ENCODE measurements at places on chromosomes 16 and 17. TPM values are rescaled to one million over a fixed set of nuclear protein-coding genes. Genes with fewer than 3 reads are reported as not detected.

DNA sequence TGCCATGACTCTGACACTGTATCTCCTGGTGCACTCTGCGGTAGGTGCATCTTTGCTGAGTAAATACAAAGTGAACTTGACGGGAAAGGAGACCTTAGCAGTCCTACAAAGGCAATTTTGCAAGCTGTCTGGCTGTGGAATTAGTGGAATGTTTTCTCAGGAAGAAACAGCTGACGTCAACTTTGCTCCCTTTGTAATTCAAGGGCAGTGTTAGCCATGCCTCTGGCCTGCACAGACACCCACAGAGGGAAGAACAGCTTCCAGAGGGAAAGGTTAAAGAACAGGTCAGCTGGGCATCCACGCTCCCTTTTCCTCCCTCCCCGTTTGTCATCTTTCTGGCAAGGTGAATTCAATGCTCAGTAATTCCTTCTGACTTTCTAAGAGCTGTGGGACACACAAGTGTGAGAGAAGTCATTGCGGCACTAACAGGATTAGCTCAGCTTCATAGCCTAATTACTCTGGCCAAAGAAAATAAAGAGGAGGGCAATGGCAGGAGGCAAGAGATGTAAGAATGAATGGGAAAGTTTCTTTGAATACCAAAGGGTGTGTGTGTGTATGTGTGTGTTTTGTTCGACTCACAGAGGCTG is 476.9 kb upstream of the GOT2 start:
- DNase-seq = no peak

The ZNF768 gene
- 11.4 TPM for total RNA-seq

The CCR7 gene
- 260 TPM for total RNA-seq

The SULT1A2 gene
- 0.24 TPM for total RNA-seq

DNA sequence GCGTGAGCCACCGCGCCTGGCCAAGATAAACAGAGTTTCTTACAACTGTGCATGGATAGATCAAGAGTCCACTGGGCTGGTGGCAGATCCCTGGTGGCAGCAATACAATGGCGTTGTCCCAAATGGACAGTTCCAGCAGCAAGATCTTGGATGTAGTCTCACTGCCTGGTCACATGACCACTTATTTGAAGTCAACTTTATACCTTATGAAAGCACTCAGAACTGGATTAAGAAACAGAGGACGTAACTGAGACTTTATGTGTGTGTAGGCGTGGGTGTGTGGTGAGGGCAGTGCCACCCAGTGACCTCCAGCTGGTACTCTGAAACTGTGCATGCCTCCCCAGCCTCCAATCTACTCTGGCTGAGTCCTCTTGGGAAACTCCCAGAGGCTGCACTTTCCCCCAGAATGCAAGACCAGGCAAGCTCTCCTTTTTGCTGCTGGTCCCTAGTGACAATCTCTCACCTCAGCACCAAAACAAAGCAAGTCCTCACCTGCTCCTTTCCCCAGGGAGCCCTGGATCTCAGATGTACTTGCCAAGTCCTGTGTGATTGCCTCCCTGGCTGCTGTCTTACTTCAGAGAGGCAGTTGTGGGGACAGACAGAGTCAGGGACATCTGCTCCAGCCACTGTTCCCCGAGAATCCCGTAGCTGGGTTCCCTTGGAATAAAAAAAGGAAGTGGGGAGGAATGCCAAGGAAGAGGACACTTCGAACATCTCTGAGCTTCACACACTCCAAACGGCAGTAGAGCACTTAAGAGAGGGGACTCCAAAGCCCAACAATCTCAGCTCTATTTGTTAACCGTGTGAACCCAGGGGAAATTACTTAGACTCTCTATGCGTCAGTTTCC is 11.7 kb upstream of the ST6GALNAC2 start:
- DNase-seq = no peak

The MYCBPAP gene
- 0.56 TPM for total RNA-seq

GRCh38 chr17:62670202-62670821 is 42.8 kb downstream of the MRC2 start:
- no peak for DNase-seq

DNA sequence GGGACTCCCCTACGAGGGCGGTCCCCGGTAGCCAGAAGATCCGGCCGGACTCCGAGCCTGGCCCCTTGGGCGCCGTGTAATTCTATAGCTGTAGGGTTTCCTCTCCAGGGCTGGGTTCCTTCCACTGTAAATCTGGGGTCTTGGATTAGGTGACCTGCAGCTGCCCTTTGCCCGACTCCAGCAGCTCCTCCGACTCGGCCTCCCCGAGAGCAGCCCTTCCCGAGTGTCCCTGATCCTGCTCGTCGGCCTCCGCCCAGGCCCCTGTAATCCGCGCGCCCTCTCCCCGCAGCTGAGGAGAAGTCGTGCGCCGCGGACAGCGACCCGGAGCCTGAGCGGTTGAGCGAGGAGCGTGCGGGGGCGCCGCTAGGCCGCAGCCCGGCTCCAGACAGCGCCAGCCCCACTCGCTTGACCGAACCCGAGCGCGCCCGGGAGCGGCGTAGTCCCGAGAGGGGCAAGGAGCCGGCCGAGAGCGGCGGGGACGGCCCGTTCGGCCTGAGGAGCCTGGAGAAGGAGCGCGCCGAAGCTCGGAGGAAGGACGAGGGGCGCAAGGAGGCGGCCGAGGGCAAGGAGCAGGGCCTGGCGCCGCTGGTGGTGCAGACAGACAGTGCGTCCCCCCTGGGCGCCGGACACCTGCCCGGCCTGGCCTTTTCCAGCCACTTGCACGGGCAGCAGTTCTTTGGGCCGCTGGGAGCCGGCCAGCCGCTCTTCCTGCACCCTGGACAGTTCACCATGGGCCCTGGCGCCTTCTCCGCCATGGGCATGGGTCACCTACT is 5.5 kb downstream of the TBX2 start:
- DNase-seq = no peak

DNA sequence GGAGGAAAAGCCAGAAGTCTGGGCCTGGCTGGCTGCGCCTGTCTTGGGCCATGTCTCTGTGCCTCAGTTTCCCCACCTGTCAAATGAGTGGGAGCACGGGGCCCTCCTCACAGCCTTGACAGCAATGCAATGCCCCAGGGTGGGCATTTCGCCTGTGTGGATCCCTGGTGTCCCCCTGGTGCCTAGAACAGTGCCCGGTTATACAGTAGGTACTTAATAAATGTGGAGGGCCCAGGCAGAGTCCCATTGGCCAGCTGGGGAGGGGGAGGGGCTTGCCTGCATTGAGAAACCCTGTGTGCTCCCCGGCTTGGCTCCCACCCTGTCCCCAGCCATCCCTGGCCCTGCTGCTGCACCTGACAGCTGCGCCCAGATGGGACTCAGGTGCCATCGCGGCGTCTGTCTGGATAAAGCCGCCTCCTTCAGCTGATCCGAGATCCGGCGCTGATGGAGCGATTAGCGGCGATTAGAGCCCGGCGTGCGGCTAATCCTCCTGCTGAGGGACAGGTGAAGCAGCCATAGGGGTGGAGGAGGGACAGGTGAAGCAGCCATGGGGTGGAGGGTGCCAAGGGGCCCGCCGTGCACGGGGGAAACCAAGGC is 12.4 kb downstream of the ZFPM1 start:
- no peak for DNase-seq

Data from activated naive CD8-positive, alpha-beta T cell treated with anti-CD3 and anti-CD28 coated beads for 36 hours (primary cell).